SJCRH30 (cell line): ENCODE measurements at places on chromosomes 4 and X. TPM values are rescaled to one million over a fixed set of nuclear protein-coding genes. Genes with fewer than 3 reads are reported as not detected.

DNA sequence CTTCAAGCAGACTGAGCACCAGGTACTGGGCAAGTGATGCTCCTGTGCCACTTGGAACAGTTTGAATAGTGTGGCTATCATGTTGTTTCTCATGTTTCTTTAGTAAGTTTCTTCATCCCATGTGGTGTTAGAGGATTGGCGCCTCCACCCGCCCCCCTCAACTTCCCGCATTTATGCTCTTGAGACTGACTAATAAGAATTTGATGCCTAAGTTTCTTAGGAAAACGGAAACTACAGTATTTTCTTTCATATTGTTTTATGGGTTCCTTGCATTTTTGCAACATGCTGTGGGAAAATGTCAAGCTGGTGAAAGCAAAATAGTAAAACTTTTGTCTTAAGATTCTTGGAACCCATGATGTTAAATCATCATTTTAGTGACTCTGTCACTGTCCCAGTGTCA, 101.2 kb upstream of the SLC4A4 start:
- no peak for DNase-seq

- no peak for DNase-seq
Measured at GRCh38 chr4:101199507-101200285, 147.6 kb downstream of the PPP3CA start.

Gene HSPA4L
- total RNA-seq = 4.7 and 4.8 TPM in 2 replicates

Gene TIMM17B
- 43.5 and 51.1 TPM in 2 replicates for total RNA-seq
